Stimulated activated naive CD4-positive, alpha-beta T cell (primary cell): ENCODE measurements at places on chromosomes 2 and 18.
A peak's percentile ranks its signal among the peaks of the same experiment; 100 is the strongest.

GRCh38 chr2:207156451-207157161 is 9.1 kb downstream of the KLF7 start:
- DNase-seq: no peak

DNA sequence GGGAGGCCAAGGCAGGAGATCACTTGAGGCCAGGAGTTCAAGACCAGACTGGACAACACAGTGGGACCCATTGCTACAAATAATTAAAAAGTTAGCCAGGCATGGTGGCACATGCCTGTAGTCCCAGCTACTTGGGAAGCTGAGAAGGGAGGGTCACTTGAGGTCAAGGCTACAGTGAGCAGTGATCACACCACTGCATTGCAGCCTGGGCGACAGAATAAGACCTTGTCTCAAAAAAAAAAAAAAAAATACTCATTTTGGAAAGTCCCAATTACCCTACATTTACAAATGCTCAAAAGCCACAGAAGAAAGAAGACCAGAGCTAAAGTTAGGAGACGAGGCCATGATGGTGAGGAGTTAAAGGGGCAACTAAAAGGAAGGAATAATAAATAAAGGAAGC is 61.9 kb downstream of the COLEC12 start:
- no peak for DNase-seq

- no peak for DNase-seq
Observed at GRCh38 chr2:216192931-216193330, 83.8 kb downstream of the XRCC5 start.

GRCh38 chr2:99190548-99190947 is 9.6 kb downstream of the MRPL30 start:
- DNase-seq: no peak

DNA sequence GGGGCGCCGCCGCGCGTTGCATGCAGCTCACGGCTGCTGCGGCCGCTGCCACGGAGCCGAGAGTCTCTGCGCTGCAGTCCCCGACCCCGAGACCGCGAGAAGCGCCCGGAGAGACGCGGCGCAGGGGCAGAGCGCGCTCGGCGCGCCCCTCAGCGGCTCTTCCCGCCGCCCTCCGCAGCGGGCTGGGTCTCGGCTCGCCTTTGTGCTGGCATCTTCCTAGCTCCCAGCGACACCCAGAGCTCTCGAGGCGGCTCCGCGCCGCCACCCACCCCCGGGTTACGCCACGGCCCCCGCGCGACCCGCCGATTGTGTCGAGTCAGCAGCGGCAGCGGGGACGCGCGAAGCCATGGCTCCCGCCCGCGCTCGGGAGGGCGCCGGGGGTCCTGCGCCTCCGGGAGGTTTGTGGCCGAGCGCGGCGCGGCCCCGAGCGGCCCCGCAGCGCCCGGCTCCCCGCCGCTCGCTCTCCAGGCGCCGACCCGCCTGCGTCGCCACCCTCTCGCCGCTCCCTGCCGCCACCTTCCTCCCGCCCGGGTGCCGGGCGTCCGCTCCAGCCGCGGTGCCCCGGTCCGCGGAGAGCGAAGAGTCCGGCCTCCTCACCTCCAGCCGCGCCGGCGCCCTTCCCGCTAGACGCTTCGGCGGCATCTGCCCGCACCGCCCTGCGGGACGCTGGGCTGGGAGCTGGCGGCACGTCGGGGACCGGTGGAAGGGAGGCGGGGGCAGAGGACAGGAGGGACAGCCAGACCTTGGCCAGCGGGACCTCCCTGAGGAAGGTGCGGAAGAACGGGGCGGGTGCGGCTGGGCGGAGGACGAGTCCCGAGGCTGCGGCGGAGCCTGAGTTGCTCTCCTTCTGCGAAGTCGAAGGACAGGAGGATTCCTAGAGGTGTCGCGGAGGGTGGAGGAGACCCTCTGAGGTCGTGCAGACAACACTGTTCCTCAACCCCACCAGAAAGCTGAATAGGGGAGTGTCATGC is 46.3 kb upstream of the CCDC150 start:
- no peak for DNase-seq

- DNase-seq: peak; percentile 22
Observed at GRCh38 chr2:18749912-18750526, 160.7 kb upstream of the NT5C1B start.

DNA sequence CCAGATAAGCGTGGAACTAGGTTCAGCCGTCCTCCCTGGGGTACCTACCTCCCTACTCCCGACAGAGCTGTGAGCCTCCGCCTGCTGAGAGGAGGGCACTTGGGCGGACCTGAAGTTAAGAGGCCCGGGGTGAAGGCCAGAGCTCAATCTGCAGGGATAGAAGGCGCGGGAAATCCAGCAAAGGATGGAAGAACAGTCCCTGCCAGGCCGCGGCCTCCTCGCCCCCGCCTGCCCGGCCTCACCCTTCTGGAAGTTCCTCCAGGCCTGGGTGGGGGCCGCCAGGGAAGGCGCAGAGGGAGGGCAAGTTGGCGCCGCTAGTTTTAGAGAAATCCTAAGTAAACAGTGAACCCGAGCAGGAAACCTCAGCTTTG is 13.0 kb downstream of the EN1 start:
- no peak for DNase-seq

DNA sequence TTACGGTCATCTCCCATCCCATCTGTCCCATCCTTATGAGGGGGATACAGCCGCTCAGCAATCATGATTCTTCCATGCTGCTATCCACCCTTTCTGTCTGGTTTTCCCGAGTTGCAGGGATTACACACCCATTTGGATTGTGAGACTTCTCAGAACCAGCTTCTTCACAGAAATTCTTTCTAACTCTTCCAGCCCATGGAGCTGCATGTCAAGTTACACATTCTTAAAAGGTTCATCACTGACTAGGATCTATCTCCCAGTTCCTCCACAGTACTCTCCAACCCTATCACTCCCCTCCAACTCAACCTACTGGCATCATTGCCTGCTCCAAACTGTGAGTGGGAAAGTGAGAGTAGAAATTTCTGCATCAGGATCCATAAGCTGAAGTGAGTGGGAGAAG is 558.2 kb upstream of the TNP1 start:
- DNase-seq: no peak

DNA sequence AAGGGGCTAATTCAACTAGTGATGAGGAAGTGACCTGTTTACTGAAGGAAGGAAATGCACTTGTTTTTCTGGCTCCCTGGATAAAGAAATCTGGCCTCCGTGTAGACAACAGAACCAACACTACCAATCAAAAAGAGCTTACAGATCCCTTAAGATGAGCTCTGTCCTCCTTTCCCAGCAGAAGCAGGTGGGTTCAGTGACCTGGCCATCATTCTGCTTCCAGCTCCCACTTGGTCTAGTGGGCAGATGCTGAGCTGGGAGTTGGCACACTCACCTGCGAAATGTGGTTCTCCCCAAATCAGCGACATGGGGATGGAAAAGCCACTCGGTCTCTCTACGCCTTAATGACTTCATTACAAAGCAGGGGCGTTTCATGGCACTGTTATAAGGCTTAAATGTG is 132.6 kb downstream of the AFF3 start:
- DNase-seq: no peak

DNA sequence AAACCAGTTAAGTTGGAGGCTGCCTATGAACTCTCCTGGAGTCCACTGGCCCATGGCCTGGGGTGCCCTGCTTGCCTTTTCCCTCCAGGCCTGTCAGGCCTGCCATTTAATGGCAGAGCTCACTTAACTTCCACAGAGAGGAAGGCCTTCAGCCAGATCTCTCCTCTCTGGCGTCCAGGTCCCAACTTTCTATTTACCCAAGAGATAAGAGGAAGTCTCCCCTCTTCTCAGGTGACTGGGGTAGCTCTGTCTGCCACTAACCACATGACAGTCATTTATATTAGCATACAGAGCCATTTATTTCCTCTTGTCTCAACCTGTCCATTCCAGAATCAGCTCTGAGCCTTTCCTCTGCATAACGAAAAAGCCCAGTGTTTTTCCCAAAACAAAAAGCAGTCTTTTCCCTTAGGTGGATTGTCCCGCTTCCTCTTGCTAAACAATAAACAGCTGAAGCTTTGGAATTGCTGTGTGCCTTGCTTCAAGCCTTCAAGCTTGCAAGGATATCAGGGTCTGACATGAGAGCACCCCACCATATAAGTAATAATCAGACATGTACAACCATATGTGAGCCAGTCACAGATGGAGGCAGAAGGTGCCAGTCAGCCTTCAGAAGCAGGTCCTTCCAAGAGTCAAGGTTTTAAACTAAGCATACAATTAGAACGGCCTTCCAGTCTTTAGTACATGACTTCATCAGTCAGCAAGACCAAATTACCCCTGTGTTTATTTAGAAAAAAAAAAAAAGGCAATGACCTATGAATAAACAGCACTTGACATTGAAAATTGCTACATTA is 71.2 kb upstream of the STPG4 start:
- no peak for DNase-seq
